ENCODE measurements at places on chromosomes 12 and 14.

GRCh38 chr12:91542067-91542466 lies 359.4 kb upstream of the DCN start:
- no peak for ATAC-seq

GRCh38 chr14:104332634-104333270 lies 194.4 kb downstream of the KIF26A start:
- no peak for ATAC-seq

DNA sequence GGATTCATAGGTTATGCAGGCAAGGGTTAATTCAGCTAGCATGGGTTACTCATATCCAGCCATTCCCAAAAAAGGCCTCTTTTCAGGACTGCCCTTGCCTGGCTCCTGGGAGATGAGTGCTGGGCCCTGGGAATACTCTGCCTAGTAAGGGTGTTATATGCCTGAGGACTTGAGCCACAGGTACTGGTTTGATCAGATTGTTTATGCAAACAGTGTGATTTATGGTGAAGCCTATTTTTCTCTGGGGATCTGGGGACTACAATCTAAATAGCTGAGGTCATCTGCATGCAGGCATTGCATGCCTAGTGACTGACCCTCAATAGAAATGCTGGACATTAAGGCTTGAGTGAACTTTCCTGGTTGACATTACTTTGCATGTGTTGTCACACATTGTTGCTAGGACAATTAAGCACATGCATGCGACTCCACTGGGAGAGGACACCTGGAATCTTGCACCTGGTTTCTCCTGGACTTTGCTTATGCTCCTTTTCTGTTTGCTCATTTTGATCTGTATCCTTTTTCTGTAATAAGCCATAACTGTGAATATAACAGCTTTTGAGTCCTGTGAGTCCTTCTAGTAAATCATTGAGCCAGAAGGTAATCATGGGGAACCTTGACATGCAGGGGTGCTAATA lies 73.0 kb downstream of the RAD51B start:
- ATAC-seq, result no peak

DNA sequence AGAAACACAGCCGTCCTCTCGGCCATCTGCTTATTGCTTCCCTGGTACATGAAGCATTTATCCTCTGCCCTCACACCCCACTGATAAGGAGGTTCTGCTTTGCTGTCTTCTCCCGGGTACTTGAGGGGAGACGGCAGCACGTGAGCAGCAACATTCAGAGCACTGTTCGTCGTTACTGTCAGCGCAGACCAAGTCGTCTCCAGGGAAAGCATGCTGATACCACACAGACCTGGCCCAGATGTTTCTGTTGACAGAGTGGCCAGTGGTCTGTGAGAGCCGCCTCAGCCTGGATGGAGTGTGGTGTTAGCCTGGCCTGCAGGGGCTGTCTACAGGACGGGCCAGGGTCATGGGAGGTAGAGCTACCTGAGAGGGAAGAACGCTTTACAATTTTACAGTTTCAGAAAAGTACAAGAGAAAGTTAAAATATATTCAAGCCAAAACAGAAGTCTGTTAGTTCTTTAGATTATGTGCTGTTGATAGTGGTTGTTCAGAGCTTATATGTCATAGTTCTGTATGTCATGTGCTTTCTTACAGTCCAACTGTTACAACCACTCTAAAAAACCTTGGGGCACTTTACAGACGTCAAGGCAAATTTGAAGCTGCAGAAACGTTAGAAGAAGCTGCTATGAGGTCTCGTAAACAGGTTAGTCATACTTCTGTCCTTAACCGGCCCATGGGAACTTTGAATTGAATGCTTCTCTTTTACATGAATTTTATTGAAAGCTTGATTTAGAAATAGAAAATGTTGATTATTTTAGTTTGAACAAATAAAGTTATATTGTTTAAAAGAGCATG lies 38.2 kb downstream of the XRCC3 start:
- no peak for ATAC-seq

GRCh38 chr12:110940296-110940695 lies 19.9 kb upstream of the MYL2 start:
- no peak for ATAC-seq

DNA sequence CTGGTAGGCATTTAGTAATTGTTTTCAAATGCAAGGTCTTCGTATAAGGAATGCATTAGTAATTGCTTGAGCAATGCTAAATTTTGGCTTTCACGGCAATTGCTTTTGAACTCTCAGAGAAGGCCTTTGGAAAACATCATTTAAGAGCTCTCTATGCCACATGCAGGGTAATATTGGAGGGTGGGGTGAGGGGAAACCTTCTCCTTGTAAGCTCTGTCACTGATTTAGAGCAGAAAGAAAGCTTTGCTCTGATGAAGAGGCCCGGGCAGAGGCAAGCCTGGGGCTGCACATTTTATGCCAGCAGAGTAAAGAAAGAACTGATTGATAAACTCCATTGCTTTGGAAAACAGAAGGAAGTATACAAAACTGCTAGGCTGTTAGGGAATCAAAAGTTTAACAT lies 70.9 kb downstream of the TRIM9 start:
- ATAC-seq, result no peak

GRCh38 chr12:4148418-4149056 lies 125.0 kb upstream of the CCND2 start:
- peak; percentile 97 for ATAC-seq

DNA sequence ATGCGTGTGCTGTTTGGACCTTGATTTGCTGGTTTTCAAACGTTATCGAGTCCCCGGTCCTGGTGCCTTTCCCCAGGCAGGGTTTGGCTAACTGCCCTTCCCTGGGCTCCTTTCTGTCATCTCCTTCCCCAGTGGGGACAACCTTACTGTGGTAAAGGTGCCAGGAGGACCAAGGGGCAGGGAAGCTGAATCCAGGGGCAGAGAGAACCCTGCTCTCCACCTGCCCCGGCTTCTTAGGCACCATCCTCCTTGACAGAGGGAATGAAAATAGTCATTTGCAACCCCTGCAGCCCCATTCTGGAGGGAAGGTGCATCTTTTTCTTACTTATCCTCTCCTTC lies 5.0 kb downstream of the CEBPE start:
- ATAC-seq, result no peak

GRCh38 chr12:27384261-27384590 lies 51.6 kb downstream of the BMAL2 start:
- ATAC-seq, result no peak

DNA sequence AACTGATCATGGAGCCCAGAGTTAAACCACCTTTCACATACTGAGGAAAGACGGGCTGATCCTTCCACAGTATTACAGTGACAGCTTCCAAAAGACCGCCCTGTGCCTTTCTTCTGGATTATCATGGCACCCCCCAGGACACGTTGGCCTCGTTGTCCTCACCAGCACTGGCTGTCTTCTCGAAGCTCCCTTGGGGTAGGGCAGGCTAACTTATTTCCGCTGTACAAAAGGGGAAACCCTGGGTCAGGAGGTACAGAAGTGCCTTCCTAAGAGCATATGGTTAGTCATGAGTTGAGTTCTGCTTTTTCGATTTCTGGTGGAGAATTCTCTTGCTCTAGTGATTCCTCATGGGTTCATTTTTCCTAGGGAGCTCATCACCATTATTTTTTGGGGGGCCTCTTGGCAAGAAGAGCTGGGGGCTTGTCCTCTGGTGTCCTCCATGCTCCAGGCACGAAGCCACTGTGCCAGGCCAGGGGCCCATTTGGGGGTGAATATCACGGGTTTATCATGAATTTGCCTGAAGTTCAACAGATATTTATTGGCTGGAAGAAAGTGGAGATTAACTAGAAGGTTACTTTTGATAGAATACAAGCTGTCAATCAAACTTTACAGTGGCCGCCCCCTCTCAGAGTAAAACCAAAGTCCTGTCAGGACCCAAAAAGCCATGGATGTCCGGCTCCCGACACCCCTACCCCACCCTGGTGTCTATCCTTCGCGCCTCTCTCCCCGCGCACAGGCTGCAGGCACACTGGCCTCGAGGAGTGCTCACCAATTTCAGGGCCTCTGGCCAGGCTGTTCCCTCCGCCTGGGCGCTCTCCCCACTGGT lies 8.8 kb upstream of the TRAF3 start:
- peak; percentile 92 for ATAC-seq

DNA sequence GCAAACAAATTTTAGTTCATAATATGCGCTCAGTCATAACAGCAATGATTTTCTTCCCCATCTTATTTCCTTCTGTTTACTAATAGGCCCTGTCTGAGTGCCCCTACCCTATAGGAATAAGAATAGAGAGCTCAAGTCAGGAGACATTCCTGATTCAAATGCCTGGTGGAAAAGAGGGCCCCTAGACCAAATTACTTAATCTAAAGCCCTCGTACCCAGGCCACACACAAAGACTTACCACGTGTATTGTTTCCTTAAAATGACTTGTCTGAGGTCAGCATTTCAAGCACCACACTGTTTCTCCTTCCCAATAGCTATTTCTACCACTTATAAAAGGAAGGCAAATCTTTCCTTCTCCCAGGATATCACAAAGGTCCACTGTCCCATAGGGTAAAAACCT lies 314.9 kb upstream of the TMTC1 start:
- no peak for ATAC-seq

DNA sequence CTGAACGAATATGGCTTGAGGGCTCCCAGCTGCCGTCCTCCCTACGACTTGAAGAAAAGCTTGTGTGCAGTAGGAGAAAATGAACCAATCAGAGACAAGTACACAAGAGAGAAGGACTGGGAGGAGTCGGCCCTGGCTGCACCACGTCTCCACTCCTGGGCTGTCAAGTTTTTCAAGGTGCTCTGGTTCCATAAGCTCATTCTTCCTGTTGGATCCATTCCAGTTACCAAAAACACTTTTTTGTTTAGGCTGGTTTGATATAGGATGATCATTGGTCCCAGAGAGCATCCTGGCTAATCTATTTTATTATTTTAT lies 2.8 kb upstream of the A2ML1 start:
- no peak for ATAC-seq

DNA sequence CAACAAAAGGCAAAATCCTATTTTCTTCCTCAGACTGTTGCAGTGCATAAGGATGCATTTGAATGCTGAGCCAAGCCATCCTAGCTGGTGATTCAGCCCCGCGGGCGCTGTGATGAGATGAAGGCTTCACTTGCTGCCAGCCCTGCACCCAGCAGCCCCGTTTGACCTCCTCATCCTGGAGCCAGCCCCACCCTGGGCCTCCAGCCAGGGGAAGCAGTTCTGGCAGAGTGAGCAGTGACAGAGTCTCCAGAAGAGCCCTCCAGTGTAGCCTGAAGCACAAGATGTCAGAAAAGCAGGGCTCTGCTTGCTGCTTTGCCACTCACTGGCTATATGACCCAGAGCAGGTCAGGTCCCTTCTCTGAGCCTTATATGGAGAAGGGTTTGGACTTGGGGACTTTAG lies 96.2 kb upstream of the HSPB8 start:
- ATAC-seq, result no peak

- no peak for ATAC-seq
Observed at GRCh38 chr12:116835484-116835883, 45.8 kb downstream of the HRK start.

- ATAC-seq, result peak; percentile 61
Observed at GRCh38 chr14:77124345-77125280, 17.0 kb downstream of the ZDHHC22 start.

DNA sequence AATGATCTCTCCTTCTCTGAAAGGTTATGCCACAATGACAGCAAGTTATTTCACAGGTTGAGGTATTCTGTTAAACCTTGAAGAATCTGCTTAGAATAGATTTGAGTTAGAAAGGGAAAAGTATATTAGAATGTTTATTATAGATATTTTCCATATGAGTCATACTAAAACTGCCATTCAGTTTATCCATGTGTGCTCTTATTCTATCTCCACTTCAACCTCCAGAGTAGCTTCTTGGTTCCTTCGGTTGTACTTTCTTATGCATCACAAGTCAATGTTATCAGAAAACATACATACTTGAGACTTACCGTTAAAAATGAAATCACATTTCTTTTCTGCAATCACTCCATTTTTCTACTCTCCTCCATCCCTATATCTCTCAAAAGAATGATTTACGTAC lies 197.7 kb downstream of the BCAT1 start:
- no peak for ATAC-seq

GRCh38 chr14:91294153-91294552 lies 49.6 kb upstream of the GPR68 start:
- no peak for ATAC-seq

- ATAC-seq, result peak; percentile 24
Observed at GRCh38 chr14:94009767-94010166, 12.7 kb downstream of the CCDC197 start.

- ATAC-seq, result peak; percentile 93
Observed at GRCh38 chr12:116194935-116195431, 82.5 kb downstream of the MED13L start.

DNA sequence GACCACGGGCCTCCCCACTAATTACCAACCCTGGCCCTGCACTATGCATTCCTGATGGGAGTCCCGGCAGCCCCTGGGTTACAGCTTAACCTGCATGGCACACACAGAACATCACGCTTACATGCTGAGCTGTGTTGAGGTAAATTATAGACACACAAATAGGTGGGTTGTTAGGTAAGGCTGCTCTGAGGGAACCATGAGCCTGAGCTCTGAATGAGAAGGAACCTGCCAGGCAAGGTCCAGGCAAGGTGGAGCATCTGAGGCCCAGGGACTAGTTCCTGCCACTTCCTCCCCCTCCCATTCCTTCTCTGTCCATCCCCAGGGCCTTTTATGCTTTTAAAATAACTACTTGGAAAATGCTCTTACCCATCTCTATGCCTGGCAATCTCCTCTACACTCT lies 82.7 kb upstream of the ESRRB start:
- no peak for ATAC-seq

DNA sequence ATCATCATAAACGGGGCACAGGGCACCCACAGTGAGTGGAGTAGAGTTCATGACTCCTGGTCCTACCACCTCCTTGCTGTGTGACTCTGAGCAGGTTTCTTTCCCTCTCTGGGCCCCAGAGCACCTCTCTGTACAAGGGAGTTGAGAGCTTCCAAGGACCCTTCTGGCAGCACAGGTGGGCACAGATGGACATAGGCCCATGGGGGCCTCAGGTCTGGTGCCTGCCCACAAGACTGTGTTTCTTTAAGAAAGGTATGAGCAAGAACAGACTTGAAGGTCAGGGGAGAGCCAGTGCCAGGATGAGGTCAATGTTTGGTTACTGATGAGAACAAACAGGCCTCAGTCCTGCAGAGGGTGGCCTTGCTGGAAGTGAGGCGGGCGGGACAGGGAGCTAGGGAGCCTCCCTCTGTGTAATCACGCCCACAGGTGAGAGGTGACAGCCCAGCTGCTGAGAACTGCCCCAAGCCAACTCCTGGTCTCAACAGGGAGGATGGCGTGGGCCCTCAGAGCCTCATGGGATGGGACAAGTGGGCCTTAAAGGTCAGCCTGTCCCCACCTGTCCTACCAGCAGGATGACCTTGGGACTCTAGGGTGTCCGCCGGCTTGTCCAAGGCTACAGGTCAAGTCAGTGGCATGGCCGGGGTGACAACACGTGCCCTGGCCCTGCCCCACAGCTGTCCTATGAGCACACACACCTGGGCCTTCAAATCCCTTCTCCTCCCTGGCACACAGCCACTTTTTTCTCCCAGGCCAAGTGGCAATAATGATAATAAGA lies 49.1 kb downstream of the CCDC85C start:
- ATAC-seq, result no peak
